ENCODE measurements at places on chromosomes 6 and 20.

- DNase-seq = no peak
These were observed 47.3 kb downstream of the ITCH start for GRCh38 chr20:34410336-34410735.

- DNase-seq = no peak
These were observed 7.0 kb upstream of the C20orf144 start for GRCh38 chr20:33655164-33655563.

- DNase-seq = peak; percentile 95
These were observed 238.1 kb downstream of the RNGTT start for GRCh38 chr6:88725111-88725975.

DNA sequence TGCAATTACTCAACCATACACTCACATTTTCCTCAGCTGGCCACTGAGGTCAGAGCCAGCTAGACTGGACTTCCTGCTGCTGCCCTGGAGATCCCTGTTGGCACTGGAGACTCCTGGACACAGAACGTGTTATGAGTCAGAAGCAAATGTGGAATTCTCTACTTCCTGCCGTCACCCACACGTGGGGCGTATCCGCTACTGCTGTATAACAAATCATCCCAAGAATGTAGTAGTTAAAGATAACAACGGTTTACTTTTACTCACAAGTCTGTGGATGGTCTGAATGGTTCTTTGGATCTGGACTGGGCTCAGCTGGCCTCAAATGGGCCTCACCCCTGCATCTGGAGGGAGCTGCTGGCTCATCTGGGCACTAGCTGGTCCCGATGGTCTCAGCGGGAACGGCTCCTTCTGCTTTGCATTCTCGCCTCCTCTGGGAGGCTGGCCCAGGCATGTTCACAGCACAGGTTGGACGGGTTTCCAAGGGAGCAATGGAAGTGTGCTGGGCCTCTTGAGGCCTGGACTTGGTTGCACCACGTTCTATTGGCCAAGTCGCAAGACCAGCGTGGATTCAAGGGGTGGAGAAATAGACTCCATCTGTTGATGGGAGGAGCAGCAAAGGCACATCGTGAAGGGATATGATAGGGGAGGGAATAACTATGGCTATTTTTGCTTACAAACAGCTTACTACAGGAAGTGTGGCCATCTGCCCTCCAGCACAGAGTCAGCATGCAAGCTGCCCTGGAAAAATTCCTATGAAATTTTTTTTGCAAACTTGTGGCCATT lies 118.5 kb downstream of the SNX5 start:
- DNase-seq = peak; percentile 97

- peak; percentile 47 for DNase-seq
These were observed 2.4 kb downstream of the KLC4 start for GRCh38 chr6:43061861-43062260.

GRCh38 chr6:79453558-79454042 lies 83.6 kb downstream of the LCA5 start:
- DNase-seq = peak; percentile 88

DNA sequence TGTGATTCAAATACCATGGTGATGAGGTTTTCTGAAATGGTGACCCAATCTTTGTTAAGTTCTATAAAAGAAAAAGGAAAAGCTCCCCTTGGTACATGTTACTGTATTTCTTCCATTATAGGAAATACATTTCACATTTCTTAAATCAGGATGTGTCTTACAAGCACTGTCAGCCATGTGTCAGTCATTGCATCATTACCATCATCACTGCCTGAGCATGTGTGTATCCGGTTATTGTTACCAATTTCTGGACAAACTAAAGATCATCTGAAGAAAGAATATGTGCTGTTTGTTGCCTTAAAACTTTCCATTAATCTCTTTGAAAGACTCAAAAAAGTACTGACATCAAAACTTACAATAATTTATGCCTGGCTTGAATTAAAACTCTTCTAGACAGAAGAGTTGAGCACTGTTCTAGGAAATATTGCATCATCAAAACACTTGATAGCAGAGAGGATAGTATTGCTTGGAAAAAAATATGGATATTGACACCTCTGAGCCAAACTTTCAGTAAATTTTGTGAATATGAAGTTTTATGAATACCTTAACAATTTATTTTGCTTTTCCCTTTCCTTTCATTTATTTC lies 7.1 kb upstream of the TSPYL1 start:
- DNase-seq = no peak

- no peak for DNase-seq
These were observed 136.5 kb downstream of the CARMIL1 start for GRCh38 chr6:25415701-25416100.

- DNase-seq = no peak
These were observed 31.8 kb downstream of the RNF146 start for GRCh38 chr6:127298475-127298874.

- no peak for DNase-seq
These were observed 365.6 kb downstream of the FARS2 start for GRCh38 chr6:5626727-5627426.

GRCh38 chr6:136315594-136315993 lies 25.9 kb upstream of the BCLAF1 start:
- no peak for DNase-seq

DNA sequence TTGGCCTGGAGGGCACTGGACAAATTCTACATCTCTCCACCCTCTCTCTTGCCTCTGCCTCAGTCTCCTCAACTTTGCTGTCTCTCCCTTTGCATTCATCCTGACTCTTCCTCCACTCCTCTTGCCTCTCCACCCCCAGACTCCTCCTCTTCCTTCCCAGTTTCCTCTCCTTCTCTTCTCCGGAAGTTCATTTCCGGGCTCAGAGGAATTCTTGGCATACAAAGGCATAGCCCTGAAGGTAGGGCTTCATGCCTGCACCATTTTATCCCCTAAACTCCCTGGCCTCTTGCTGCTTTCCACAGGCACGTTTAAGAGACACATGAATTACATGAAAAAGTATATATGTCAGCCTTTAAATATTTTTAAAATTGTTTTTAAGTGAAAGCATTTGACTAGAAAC lies 10.6 kb downstream of the BFSP1 start:
- DNase-seq = no peak

DNA sequence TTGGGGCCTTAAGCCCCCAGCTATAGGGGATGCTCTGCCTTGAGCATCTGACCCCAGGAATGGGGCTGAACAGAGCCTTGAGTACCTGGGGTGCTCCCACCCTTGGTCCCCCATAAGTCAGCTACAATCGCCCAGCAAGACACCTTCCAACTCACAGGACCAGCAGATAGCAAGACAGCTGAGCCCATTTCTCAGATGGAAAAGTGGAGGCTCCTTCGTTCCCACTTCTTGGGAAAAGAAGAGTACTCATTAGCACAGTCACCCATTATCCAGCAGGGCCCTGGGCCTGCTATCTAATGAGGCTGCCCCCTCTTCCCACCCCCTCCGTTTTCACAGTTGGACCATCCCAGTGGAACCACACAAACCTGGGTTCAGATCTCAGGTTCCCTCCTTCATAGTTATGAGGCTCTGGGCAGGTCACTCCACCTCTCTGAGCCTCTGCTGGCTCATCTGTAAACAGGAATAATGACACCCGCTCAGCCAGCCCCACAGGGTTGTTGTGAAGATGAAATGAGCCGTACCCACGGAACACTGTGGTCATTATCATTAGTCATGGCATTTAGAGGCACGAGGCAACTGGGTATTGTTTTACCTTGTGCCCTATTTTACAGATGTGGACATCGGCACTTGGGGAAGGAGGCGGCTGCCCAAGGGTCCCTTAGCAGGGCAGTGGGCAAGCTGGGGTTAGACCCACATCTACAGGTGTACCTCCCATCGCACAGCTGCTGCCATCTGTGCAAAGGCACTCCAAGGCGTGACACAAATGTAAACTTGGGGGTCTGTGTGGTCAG lies 4.5 kb downstream of the LPIN3 start:
- no peak for DNase-seq

- no peak for DNase-seq
These were observed 144.7 kb upstream of the JARID2 start for GRCh38 chr6:15101130-15101529.
